ENCODE measurements at places on chromosomes 16 and 17. TPM values are rescaled to one million over a fixed set of nuclear protein-coding genes. Genes with fewer than 3 reads are reported as not detected.

KRTAP2-2 gene
- not detected for total RNA-seq

SKAP1 gene
- 53.2 TPM for total RNA-seq

CDRT4 gene
- total RNA-seq, result 2.8 TPM

AARSD1 gene
- 95.4 TPM for total RNA-seq

DHX38 gene
- total RNA-seq, result 87.4 TPM

GRAPL gene
- total RNA-seq, result 1.4 TPM

TMC8 gene
- total RNA-seq, result 144 TPM

CD300E gene
- not detected for total RNA-seq

ABCC11 gene
- 0.17 TPM for total RNA-seq

CMTM1 gene
- total RNA-seq, result 8.1 TPM

DNASE1L2 gene
- 1.4 TPM for total RNA-seq

C16orf95 gene
- total RNA-seq, result 11.1 TPM

HSPB9 gene
- not detected for total RNA-seq

FAM83G gene
- 11.2 TPM for total RNA-seq

GAS2L2 gene
- total RNA-seq, result 0.15 TPM

ZNF688 gene
- 9.4 TPM for total RNA-seq

KCNG4 gene
- total RNA-seq, result not detected

MYLK3 gene
- 0.52 TPM for total RNA-seq

DNASE1 gene
- total RNA-seq, result 10.9 TPM

AMZ2 gene
- 118 TPM for total RNA-seq

TMEM100 gene
- total RNA-seq, result not detected

COG4 gene
- total RNA-seq, result 44.2 TPM

SLC22A31 gene
- total RNA-seq, result not detected

PIRT gene
- total RNA-seq, result not detected

VEZF1 gene
- total RNA-seq, result 21.7 TPM

MEFV gene
- 0.19 TPM for total RNA-seq

TBC1D3H gene
- 1.0 TPM for total RNA-seq

ODAD4 gene
- total RNA-seq, result 0.38 TPM

USP31 gene
- total RNA-seq, result 9.9 TPM

CACNG3 gene
- not detected for total RNA-seq

CACNA1G gene
- 0.10 TPM for total RNA-seq

TPSG1 gene
- total RNA-seq, result not detected

CIBAR2 gene
- not detected for total RNA-seq

CDH13 gene
- total RNA-seq, result not detected

PTGES3L gene
- total RNA-seq, result 0.80 TPM

SPATA22 gene
- total RNA-seq, result not detected

SSTR5 gene
- total RNA-seq, result not detected

ATP2A3 gene
- 116 TPM for total RNA-seq

PYY gene
- total RNA-seq, result not detected

MT1G gene
- total RNA-seq, result 15.3 TPM

STAT5A gene
- 197 TPM for total RNA-seq

CCL3 gene
- total RNA-seq, result 1,562 TPM

CCL17 gene
- 5.3 TPM for total RNA-seq

NPIPA7 gene
- total RNA-seq, result 7.3 TPM

PRAC2 gene
- total RNA-seq, result not detected

ANKRD40CL gene
- not detected for total RNA-seq

CARD14 gene
- total RNA-seq, result not detected

SLC25A19 gene
- total RNA-seq, result 141 TPM

VASN gene
- 0.13 TPM for total RNA-seq

SCARF1 gene
- total RNA-seq, result 1.6 TPM

ULK2 gene
- total RNA-seq, result 6.3 TPM

MEAK7 gene
- 10.8 TPM for total RNA-seq

COTL1 gene
- 450 TPM for total RNA-seq

TNRC6C gene
- 17.9 TPM for total RNA-seq

SMURF2 gene
- 19.4 TPM for total RNA-seq

KRTAP2-3 gene
- not detected for total RNA-seq

ICAM2 gene
- total RNA-seq, result 74.0 TPM

Measured in activated CD8-positive, alpha-beta memory T cell treated with anti-CD3 and anti-CD28 coated beads for 36 hours (primary cell).